Activated naive CD4-positive, alpha-beta T cell treated with anti-CD3 and anti-CD28 coated beads, Interleukin-2, amount 50 U/mL, for 16 hours (primary cell): ENCODE measurements at places on chromosomes 6 and 20.

DNA sequence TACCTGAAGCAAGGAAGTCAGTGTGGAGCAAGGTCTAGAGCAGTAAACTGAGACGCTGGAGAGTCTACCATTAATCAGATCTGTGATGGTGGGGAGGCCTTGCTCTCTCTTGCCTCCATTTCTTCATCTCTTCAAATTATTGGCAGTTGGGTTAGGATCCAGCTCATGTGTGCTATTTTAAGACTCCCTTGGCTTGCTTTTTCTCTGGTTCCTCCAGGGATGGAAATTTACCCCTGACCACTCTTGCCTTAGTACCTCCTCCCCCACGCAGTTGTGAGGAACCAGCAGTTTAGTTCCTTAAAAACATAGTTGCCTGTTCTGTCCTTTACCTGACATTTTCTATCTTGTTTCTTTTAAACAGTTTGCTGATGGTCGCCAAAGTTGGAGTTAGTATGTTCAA, 7.4 kb downstream of the TMEM14C start:
- no peak for DNase-seq

GRCh38 chr6:152750694-152751093, at the start of gene VIP:
Gene VIP (plus strand): TSS chr6:152750797. CDS start chr6:152752178, 1,381 bp downstream.
- no peak for DNase-seq

DNA sequence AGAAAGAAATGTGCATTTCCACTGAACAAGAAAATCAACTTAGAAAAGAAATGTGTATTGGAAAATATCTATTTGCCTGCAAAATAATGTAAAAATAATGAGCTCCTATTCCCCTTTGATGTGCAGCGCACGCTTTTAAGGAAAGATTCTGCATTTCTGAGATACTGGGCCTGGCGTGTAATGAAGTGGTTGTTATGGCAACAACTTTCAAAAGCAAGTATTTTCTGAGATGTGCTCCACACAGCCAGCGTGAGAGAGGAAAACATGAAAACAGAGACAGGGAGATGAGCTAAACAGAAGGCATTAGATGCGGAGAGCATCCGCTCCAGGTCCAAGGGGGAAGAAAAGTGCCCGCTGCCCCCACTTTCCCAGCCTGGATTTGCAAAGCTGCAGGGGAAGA, 39.1 kb upstream of the GTSF1L start:
- DNase-seq = no peak

- DNase-seq = no peak
These were observed 140.4 kb upstream of the UFL1 start for GRCh38 chr6:96381246-96381645.

DNA sequence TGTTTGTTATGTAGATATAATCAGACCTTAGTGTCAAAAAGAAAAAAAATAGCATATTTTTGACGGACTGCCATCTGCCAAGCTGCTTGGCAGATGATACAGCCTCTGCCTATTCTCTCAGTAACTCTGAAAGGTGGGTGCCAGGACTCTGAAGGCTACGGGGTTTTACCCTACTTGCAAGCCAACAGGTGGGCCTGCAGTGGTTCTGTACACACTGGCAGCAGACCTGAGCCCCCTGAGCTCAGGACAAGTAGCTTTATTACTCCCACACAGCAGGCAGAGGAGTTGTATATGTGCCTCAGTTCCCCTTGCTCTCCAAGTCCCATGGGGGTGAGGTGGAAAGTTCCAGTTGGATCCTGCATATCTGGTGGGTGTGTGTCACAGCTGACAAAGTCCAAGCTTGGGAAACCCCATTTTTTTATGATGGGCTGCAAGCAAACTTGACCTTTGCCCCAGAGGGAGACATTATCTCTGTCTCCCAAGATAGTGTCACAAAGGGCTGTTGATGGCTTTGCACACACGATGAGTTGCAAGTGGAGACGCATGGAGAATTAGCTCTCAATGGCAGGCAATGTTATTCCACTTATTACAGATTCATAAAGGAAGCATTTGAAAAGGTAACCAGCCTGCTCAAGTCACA, 20.5 kb upstream of the AFDN start:
- DNase-seq = no peak

DNA sequence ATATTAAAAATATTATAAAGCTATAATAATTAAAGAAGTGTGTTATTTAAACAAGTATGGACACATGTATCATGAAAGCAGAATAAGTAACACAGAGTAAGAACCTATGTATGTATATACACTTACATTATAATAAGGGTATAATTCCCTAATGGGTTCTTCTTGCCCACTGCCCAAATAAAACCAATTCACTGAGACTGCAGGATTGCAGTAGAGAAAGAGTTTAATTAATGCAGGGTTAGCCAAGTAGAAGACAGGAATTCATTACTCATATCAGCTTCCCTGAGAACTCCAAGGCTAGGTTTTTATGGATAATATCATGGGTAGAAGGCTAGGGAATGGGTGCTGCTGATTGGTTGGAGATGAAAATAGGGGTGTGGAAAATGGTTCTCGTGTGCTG, 53.8 kb upstream of the SAMD3 start:
- DNase-seq = no peak

GRCh38 chr6:154247119-154247861, 109.3 kb downstream of the IPCEF1 start:
- peak; percentile 46 for DNase-seq

DNA sequence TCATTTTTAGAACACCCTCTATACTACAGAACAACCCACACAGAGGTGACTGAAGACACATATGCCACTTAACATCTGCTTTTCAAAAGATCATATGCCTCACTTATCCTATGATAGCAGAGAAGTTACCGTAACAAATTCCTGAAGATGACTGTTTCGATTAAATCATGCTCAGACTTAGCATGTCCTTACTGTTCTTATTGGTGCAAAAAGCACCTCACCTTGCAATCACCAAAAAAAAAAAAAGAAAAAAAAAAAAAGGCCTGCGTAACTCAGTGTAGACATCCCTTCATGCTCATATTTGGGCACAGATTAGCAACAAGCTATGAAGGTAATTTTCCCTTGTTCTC, 17.7 kb upstream of the DST start:
- no peak for DNase-seq

DNA sequence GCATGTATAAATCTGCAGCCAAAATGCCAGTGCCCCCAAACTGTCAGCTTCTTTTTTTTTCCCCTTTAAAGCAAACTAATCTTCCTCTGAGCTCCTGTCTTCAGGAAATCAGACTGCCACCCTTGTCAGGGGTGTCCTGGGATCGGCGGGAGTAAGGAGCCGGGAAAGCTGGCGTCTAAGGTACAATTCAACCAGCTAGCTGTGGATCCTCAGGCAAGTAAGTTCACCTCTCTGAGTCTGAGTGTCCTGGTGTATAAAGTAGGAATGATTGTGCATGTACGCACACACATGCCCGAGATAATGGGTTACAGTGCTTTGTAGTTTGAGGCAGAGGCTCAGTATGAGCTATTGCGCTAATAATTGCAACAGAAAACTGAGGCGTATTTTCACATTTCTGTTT, 98.3 kb downstream of the ANKRD60 start:
- no peak for DNase-seq

- DNase-seq = no peak
These were observed 1.7 kb upstream of the C20orf203 start for GRCh38 chr20:32675223-32675975.

DNA sequence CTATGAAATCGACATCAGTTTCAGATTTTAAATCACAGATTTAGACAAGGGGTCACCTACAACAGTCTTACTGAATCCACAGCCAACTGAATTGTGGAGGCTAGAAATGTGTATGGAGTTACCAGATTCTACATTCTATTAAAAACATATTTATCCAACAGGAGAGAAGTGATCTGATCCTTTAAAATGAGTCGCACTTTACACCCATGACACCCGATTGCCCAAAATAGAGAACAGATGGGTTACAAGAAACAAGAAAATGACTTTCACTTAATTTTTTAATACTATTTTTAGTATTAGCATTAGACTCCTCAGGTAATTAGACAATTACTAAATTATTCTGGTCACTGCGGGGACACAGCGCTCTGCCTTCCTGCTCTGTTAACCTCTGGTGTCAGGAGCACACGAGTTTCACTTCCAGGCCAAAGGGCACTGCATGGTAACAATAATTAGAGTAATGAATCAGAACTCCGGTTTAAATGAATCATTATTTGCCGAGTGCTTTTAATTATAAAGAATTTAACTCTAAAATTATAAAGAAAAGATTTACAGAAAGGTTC, 108.6 kb downstream of the ATP9A start:
- no peak for DNase-seq
